ENCODE measurements at places on chromosomes 1 and 21.

- DNase-seq, result no peak
These were observed 11.7 kb downstream of the LBR start for GRCh38 chr1:225415967-225416745.

DNA sequence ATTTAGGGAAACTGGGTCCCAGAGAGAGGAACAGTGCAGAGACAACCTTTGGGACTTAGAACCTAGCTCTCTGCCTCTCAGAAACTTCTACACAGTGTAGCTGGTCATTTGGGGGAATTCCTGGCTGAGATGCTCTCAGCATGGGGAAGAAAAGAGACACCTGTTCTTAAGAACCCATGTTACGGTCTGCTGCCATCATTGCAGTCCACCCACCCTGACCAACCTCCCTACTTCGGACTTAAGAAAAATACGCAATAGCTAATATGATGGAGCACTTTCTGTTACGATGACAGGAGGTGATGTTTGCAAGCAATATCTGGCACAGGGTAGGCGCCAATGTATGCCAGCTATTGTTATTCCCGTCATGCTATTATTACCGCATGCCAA, 177.9 kb downstream of the IGSF21 start:
- DNase-seq, result no peak

GRCh38 chr1:30108186-30108585, 615.2 kb downstream of the MATN1 start:
- DNase-seq, result no peak

- no peak for DNase-seq
These were observed 26.5 kb downstream of the CYYR1 start for GRCh38 chr21:26546446-26547097.
